ENCODE measurements at places on chromosomes 5 and 9.

GRCh38 chr9:124507880-124508423 lies 753 bp upstream of the NR5A1 start:
- no peak for DNase-seq

- DNase-seq = no peak
Measured at GRCh38 chr5:41213340-41213739, at the start of gene C6. Gene C6, minus strand, starts transcription at chr5:41213532. Its CDS starts 10,302 bp downstream, at chr5:41203230.

DNA sequence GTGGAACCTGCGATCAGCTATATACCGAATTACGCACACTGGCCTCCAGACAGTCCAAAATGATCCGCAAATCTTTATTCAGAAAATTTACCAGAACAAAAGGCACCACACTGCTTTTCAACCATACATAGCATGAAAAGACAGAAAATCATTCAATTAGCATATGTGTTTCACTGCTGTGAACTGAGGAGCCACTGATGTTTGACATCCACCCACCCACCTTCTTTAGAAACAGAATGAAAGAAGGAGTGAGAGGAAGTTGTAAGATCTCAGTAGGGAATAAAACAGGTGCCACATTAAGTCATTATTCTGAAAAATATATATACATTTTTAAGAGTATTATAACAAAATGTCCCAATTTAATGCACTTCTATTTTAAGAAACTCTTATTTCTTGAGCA lies 156.8 kb downstream of the NFIB start:
- DNase-seq = no peak

GRCh38 chr5:56172241-56172640 lies 60.9 kb downstream of the ANKRD55 start:
- DNase-seq = no peak

GRCh38 chr5:86979811-86980411 lies 287.8 kb upstream of the RASA1 start:
- DNase-seq = no peak

GRCh38 chr9:87039809-87040392 lies 92.6 kb upstream of the GAS1 start:
- no peak for DNase-seq

GRCh38 chr5:55913466-55914413 lies 62.6 kb downstream of the IL31RA start:
- no peak for DNase-seq

DNA sequence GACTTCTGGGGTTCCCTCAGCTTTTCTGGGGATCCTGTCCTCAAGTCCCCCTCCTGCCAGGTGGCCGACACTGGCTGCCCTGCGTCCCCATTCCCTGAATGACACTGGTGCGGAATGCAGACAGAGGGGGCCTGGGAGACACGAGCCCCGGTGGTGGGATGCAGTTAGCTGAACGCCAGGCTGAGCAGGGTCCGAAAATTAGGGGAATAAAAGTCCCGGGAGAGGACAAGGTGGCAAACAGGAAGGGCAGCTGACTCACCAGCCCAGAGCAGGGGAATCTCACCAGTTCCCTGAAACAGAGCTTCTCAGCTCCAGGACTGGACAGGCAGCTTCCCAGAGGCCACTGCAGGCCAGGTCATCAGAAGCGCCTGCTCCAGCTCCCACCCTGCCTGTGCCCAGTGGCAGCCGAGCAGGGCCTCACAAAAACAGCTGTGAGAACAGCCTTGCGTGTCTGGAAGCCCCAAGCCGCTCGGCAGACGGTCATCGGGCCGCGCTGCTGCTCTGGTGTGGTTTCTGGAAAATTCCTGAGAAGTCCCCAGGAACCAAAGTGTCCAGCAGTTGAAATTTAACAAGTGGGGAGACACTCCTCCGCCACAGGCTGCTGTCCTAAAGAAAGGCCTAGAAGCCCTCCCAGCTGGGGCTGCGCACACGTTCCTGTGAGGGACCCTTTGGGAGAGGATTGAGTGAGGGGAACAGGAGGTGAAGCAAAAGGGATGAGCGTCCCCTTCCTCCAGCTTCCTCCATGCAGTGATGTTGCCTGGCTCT lies 47.6 kb upstream of the EXOC3 start:
- DNase-seq = no peak

DNA sequence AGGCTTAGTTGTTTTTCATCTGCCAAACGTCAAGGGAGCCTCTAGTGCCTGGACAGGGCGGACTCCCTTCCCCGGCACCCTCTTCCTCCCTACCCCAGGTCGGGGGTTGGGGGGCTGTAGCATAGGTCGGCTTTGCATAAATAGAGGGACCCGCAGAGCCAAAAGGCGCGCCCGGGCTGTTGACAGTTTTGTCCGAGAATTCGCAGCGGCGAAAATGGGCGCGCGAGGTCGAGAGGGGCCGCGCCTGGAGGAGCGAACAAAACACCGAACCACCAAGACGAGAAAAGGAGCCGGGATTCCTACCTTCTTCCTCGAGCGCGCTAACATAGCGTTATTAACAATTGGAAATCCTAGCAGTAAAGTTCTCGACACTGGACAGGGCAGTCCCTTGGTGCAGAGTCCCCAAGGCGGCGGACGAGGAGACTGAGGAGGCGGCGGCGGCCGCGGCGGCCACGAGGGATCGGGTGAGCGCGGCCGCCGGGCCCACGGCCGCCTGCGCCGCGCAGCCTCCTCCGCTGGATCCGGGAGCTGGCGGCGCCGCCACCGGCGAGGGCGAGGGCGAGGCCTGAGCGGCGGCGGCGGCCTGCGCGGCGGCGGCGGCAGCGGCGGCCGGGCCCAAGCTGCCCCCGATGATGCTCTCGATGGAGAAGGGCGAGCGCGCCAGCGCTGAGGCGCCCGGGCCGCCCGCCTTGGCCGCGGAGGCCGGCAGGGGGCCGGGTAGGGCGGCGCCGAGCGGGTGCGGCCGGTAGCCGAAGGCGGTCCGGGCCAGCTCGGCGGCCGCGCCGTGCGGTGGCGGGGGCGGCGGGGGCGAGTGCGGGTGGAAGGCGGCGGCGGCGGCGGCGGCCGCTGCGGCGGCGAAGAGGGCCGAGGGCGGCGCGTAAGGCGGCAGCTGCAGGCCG lies 1.7 kb downstream of the FOXD1 start:
- no peak for DNase-seq

DNA sequence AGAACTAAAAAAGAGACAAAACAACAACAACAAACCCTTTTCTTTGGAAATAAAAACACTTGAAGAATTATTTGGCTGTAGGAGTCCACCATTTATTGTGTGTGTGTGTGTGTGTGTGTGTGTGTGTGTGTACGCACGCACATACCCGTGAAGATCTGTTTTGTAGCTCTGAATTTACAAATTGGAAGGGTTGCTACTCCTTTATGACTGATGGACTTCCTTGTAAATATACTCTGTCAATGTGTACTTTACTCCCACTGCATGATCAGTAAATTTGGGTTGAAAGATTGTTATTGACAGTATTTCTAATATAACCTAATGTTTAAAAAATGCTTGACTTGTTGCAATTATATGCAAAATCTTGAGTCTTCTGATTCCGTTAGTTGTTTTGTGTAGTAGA lies 148.1 kb downstream of the ATG10 start:
- no peak for DNase-seq

DNA sequence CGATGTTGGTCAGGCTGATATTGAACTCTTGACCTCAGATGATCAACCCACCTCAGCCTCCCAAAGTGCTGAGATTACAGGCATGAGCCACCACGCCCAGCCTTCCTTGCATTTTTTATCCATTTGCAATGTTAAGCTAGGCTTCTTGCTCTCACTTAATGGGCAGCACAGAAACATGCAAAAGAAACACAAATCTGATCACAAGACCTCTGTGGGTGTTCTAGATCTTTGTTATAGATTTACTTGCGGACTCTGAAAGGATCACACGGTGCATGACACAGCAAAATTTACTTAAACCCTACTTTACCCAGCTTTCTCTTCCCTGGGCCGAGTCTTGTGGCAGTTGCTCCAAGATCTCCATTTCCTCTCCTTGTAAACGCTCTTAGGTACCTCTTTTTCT lies 71.3 kb downstream of the PSAT1 start:
- no peak for DNase-seq

DNA sequence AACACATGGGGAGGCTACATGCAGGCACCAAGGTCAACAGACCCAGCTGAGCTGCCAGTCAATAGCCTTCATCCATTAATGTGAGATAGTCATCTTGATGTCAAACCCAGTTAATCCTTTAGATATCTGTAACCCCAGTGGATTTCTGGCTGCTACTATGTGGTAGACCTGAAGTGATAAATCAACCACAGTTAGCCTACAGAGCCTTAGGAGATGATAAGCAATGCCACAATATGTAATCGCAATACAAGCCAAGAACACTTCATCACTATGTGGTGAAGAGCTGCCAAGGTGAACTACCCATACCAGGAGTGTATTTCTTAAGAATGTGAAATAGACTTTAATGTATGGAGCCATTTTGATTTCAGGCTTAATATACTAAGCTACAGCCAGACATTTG lies 1175.5 kb downstream of the DTWD2 start:
- DNase-seq = no peak

DNA sequence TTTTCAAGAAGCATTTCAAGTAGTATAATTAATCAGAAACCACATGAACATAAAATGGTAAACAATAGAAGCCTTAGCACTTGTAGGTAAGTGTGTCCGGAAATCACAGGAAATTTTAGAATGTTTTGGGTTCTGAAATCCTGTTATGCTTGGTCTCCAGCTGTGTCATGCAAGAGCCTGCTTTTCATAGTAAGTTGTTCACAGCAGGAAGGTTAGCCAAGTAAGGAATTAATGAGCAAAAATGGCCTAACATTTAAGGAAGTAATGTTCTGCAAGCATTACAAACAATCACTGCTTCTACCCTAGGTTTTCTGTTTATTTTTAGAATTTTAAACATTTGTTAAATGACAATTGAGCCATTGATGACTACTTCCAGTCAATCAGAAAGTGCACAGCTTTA lies 669.5 kb downstream of the SLCO4C1 start:
- no peak for DNase-seq

DNA sequence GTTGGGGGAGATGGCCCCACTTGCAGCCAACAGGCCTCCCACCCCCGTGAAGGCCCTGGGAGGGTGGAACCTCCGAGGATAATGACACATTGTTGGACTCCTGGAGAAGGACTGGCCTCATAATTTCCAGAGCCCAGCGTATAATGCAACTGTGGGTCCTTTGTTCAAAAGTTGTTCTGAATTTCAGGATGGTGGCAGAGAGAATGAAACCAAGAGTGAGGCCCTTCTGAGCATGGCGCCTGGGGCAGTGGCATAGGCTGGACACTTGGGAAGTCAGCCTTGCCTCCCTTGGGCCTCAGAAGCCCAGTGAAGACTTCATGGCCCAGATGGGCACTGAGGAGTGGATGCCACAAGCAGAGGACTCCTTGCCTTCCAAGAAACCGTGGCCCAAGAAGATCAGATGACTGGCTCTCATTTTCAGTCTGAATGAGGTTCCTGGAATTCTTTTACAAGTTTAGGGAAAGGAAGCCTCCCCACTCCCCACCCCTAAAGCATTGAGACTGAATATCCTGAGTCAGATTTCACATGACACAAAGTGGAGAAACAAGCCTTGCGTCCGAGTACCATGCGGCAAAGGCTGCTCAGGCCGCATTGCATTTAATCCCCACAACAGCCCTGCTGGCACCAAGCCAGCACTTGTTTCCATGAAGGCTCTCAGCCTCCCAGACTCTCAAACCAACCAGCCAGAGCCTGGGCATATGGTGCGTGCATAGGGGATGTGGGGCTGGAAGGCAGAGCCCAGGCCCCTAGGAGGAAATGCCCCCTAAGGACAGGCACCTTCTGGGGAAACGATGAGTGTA lies 96.7 kb upstream of the SMIM23 start:
- DNase-seq = no peak

DNA sequence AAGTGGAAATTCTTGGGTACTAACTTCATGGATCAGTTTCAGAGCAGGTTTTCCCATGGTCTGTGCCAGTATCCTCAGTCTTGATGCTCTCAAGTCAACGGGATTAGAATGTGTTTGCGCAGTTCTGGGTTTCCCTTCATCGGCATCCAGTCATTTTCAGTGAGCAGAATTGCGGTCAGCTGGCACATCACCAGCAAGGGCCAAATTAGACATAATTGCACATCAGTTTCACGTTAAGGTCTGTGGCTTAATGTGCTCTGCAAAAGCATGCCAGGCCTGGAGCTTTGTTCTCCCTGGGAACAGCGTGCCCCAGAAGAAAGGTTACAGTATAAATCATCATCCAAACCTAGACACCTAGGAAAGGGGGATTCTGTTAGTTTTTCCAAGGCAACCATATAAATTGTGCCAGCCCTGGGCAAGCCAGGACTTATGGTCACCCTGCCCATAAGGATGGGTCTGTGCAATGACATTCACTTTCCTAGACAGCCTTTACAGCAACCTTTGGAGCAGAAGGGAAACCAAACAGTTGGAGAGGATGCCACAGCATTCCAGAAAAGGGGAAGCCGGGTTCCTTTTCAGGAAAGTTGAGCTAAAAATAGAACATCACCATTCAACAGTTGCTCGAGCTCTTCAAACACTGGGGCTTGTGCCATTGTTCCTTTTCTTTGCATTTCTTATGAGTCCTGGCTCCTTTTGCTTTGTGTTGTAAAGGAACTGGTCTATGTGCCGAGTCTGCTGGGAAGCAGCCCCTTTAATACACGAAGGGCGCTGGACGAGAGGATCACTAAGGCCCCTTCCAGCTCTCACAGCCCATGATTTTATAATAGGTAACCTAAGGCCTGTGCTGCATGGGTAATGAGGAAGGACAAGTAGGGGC lies 23.1 kb downstream of the IQGAP2 start:
- no peak for DNase-seq

- peak; percentile 6 for DNase-seq
Measured at GRCh38 chr9:87479801-87480201, 17.9 kb upstream of the DAPK1 start.

DNA sequence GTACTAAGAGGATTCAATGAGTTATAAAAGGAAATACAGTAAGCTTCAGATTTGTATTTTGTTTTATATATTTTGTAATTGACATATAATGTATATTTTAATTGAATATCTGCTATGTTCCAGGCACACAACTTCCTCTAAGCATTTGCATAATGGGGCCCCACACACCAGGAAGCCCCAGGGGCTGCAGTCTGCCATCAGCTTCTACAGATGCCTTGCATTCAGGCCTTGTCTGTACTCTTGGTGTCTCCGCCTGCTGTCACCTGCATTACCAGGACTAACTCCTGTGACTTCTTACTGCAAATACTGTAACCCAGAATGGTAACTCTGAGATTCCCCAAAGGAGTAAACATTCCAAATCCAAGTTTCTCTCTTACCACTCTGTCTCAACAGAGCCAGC lies 20.6 kb downstream of the ARL15 start:
- DNase-seq = no peak

- DNase-seq = no peak
Measured at GRCh38 chr9:90808398-90808797, 6.8 kb downstream of the SYK start.

- no peak for DNase-seq
Measured at GRCh38 chr9:13721481-13722235, 442.2 kb upstream of the MPDZ start.

DNA sequence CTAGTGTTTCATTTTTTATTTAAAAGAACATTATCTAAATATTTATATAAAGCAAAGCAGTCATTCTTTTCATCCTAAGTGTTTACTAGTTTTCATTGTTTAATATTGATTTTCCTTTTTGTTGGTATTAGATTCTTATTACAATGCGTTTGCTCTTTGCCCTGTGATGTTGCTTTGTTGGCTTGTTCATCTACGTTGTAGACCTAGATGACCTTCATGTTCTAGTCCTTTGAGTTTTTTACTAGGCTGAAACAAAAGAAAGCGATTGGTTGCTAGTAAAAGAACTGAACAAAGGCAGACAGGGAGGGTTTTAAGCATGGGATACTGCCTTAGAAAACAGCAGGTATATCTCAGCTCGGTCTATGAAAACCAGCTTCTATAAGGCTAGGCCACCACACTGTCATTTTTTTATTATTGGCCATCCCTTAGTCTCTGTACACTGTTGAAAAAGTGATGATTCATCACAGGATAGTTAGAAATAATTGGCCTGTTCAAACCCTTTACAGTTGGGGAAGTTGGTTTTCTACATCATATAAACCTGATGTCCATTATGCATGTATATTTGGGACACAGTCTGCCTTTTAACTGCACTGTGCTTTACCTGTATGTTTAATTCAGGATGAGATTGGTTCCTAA lies 119.0 kb downstream of the ZCCHC7 start:
- no peak for DNase-seq

Data from midbrain (tissue), 1 donor.